Activated CD4-positive, alpha-beta T cell treated with anti-CD3 and anti-CD28 coated beads, Interleukin-2, amount 50 U/mL, for 24 hours (primary cell): ENCODE measurements at places on chromosomes 6 and 20.

DNA sequence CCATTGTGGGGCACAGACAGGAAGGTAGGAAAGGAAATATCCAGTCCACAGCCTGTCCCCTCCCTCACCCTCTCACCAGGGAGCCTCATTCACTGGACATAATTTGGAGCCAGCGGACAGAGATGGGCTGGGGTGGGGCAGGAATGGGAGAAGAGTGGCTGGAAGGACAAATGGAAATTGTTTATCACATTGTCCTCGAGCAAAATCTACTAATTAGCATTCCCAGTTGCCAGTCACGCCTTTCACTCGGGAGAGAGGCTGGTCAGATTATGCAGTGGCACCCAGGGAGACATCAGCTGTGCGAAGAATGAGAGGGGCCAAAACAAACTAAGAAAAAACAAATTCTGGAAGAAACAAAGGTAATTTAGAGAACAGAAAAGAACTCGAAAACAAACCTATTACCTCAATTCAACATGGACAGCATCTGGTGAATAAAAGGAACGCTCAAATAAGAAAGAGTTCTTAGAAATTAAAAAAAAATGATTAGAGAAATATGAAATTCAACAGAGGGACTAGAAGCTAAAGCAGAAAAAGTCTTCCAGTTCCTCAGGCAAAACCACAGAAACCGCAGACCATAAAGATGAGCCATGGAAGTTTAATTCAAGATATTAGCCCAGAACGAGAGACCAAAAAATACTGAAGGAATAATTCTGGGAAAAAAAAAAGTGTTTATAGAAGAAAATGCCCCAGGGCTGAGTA lies 108.5 kb upstream of the RALGAPA2 start:
- no peak for DNase-seq

DNA sequence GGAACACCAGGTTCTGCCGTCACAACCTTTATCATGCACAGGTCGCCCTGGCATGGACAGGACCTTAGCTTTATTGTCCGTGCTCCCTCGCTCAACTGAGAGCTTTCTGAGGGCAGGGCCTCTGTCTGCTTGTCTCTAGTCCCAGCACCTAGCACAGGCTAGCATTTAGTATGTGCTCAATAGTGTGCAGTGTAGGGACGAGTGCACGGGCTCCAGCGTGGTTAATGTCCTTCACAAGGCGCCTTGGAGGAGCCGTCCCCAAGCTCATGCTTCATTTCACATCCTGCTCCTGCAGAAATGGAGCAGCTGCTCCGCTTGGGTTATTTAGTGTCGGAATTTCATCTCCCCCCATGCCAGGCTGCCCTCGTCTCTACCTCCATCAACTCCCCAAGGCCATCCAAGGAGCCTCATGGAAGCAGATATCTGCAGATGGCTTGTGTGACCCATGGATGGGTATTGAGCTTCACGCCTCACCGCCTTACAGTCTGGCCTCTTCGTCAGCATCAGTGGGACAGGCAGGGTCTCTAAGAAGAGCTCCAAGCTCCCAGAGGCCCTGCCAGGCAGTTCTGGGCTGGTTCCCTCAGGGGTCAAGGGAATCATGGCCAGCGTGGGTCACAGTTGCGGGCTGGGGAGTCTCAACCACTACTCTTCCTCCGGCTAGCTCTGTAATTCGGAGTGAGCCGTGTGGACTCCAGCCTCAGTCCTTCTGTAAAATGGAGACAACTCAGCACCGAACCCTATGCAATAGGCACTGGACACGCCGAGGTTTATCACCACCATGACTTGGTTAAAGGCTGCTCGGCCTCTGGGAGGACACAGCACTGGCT lies 60.8 kb upstream of the APCDD1L start:
- DNase-seq: no peak

DNA sequence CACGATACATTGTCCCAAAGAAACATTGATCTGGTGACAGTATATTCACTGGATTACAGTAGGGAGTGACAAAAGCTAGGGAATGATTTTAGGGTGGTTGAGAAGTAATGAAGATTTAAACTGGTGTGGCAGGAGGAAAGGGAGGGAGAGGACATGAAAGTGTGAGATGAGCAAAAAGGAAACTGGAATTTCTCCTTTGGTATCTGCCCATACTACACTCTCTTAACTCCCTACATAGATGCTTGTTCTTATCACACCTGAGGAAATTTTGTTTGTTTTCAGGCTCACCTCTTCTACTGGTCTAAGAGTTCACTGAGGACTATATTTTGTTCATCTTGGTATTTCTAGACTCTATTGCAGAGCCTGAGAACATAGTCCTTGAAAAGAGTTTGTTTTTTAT lies 44.9 kb upstream of the CEP162 start:
- no peak for DNase-seq

DNA sequence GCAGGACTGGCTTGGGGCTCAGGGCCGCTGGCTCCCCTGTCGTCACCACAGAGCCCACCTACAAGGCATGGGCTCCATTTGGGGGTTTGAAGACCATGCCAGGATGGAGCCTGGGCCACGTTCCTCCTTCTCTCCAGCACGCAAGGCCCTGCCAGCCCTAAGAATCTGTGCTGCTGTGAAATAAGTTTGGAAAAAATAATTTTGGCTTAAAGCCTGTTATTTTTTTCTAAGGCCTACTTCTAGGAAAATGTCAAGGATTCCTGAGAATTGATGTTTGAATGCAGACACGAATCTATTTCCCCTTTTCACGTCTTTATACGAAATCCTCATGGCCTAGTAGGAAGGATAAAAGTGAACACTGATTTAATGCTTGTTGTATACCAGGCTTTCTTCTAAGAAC lies 107.5 kb downstream of the LRFN2 start:
- DNase-seq: no peak

GRCh38 chr6:44942201-44942600 lies 385.9 kb upstream of the RUNX2 start:
- no peak for DNase-seq

- DNase-seq: no peak
These were observed 72.6 kb upstream of the PTPRT start for GRCh38 chr20:43262341-43262740.
